Activated B cell treated with CpG ODN at 0.5 μM for 24 hours (primary cell): ENCODE measurements at places on chromosomes 11 and 22. TPM values are rescaled to one million over a fixed set of nuclear protein-coding genes. Genes with fewer than 3 reads are reported as not detected.

GRCh38 chr11:109062445-109062844, 359.5 kb upstream of the C11orf87 start:
- H3K27me3 ChIP-seq: peaks cover 4% of the 10 kb centered on the region
- DNase-seq: no peak
- H3K4me1 ChIP-seq: no peaks in the 10 kb centered on the region
- no peak overlapping the region for H3K4me3 ChIP-seq
- H3K36me3 ChIP-seq: no peaks in the 10 kb centered on the region

The TESMIN gene
- total RNA-seq: 1.8 and 3.0 TPM in 2 replicates

The CLP1 gene
- total RNA-seq: 20.4 and 20.9 TPM in 2 replicates

The ZBED5 gene
- total RNA-seq: 111 and 116 TPM in 2 replicates

The HSPB2 gene
- not detected in 2 replicates for total RNA-seq

The FOSL1 gene
- total RNA-seq: 1.0 and 1.4 TPM in 2 replicates
